ENCODE measurements at places on chromosomes 6 and 20.

GRCh38 chr20:52425701-52426100 is 234.1 kb upstream of the ZFP64 start:
- DNase-seq = no peak

GRCh38 chr6:3385660-3386151 is 71.1 kb downstream of the SLC22A23 start:
- DNase-seq = no peak

DNA sequence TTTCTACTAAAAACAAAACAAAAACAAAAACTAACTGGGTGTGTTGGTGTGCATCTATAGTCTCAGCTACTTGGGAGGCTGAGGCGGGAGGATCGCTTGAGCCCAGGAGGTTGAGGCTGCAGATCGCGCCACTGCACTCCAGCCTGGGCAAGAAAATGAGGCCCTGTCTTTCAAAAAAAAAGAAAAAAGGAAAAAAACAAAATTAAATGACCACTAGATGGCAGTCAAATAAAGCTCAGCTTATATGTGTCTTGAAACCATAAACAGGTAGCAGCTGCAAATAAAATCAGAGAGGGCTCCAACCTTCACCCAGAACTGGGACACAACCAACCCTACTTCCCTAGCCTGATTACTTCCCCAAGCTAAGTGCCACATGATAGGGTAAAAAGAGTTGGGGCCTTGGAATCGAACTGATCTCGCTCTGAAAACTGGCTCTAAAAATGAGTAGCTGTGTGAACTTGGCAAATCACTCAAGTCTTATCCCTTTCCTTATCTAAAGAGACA is 67.1 kb upstream of the ADGRF4 start:
- DNase-seq = no peak

DNA sequence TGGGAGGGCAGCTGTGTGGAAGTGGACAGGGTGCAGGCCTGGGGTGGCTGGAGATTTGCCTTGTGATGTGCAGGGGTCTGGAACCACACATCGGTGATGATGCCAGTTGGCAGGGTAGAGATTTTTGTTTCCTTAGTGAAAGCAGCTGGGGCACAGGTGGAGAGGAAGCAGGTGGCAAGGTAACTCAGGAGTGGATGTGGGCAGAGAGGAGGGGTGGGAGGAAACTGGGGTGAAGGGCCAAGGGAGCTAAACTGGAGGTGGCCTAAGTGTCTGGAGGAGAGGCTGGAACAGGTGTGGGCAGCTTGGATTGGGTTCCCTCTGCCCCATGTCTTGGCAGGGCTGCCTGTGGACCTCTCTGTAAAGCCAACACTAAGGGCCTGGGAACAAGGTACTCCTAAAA is 4.7 kb upstream of the SCUBE3 start:
- no peak for DNase-seq

- DNase-seq = no peak
Measured at GRCh38 chr20:16654858-16655535, 74.8 kb upstream of the SNRPB2 start.

GRCh38 chr20:3168079-3168828 is 5.1 kb downstream of the LZTS3 start:
- DNase-seq = no peak

DNA sequence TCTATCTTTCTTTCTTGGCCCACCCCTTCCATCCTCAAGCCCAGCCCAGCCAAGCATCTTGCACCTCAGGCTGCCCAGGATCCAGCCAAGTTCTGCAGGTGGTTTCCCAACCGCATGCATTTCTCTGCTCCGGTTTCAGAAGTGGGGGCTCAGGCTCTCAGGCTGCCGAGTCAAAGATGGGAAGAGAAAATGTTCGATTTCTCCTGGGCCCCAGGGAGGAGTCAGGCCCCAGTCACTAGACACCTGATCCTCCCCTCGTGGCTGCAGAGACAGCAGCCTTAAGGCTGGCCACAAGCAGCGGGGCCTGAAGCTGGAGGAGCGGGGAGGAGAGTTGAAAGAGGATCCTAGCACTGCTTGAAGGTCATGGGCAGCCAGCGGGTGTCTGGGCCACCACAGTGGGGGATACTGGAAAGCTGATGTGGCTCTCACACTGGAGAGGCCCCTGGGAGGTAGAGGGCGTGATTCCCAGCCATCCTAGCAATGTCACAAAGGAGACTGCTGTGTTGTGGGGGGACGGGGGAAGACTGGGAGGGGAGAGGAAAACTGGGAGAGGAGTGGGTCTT is 42.2 kb upstream of the ZFAND3 start:
- DNase-seq = no peak

GRCh38 chr6:219641-220198 is 72.6 kb upstream of the DUSP22 start:
- DNase-seq = no peak

DNA sequence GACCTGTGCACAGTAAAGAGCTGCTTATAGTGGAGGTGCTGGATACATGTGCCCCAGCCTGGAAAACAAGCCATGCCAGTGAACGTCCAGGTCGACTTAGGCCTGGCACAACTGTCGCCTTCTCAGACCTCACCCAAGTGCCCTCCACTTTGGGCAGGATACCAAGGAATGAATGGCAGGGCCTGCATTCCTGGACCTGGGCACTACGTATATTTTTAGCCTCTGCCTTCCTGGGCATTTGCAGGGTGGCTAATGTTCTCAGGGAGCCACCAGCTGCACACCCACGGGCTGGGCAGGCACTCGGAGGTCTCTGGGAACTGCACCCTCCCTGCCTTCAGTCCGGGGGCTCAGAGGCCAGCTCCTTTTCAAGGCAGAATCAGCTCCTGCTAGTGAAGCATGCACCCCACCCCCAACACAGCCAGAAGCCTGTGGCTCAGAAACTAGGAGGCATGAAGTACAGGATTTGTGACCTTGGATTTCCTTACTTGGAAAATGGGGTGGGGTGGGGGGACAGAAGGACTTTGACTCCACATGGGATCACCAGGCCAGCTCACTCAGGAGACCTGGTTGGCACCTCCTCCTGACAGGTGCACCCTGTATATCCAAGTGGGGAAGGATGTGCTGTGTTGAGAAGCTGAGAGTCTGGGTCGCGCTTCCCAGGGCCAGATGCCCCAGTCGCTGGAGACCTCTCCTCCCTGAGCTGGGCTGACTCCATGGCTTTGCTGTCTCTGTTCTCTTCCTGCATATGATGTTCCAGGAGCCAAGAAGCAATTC is 2.5 kb upstream of the LSM14B start:
- no peak for DNase-seq

DNA sequence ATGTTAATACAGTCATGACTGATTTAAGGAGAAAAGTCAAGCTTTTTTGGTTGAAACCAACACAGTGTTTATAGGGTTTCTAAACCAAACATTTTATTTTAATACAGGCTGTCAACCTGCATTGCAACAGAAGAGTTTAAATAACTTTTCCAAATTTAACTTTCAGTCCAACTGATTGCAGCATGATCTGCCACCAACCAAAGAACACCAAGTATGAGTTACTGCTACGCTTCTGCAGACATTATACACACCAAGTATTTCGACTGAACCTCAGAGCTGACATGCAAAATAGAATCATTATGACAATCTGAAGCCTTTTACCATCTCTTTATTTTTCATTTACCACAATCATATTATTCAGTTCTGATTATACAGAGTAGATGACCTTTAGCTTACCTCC is 151.2 kb upstream of the DST start:
- no peak for DNase-seq

GRCh38 chr6:159399751-159400221 is 230.6 kb downstream of the FNDC1 start:
- no peak for DNase-seq

- DNase-seq = no peak
Measured at GRCh38 chr20:20212675-20213096, 155.2 kb upstream of the INSM1 start.

DNA sequence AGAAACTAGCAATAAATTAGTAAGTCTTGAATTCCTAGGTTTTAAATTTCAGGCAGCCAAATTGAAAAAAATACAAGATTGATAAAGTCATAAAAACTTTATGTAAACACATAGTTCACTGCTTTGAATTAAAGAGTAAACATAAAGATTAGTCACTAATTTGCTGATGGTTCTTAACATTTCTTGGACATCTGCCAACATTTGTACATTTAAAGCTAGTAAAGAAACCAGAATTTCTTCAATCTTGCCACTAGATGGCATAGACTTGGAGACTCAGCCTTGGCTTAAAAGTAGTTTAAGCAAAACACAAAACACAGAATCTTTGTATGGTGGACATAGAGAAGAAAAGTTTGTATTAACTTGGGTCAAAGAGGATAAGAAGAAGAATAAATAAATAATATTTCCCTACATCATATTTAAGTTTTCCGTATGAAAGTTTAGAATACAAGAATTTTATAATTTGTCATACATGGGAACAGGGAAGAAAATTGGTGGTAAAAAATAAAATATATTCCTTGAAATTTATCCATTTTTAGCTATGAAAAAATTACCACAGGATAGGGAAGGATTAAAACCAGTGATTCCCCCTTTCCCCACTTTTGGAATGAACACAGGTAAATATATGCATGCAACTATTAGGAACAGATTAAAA is 41.7 kb upstream of the FAM135A start:
- no peak for DNase-seq

DNA sequence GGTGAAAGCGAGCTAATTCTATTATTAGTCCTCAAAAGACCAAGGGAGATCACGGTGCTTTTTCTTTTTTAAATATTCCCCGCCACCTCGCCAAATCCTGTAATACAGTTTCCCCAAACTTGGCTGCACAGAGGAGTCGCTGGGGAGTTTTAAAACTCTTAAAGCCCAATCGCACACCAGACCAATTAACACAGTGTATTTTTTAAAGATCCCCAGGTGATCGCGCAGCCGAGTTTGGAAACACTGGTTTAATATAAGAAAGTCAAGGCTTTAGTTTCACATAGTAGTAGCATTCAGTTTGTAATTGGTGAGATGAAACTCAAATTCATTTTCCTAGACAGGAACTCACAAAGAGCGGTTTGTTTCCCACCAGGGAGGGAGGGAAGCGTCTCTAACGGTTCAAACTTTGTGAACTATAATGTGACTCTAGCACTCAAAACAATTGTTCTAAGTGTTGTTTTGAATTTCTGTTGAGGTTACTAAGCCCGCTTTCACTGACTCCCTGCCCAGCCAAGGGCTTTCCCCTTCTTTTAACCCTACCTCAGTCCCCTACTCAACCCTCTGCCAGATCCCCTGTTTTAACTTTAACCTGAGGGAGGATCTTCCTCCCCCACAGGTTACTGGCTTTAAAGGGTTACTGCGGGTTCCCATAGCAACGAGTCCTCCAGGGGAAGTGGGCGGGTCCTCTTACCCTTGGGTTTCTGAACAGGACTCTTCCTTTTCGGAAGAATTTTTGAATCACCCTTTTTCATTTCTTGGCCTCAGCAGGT is 25.7 kb upstream of the BTBD3 start:
- DNase-seq = peak; percentile 45

DNA sequence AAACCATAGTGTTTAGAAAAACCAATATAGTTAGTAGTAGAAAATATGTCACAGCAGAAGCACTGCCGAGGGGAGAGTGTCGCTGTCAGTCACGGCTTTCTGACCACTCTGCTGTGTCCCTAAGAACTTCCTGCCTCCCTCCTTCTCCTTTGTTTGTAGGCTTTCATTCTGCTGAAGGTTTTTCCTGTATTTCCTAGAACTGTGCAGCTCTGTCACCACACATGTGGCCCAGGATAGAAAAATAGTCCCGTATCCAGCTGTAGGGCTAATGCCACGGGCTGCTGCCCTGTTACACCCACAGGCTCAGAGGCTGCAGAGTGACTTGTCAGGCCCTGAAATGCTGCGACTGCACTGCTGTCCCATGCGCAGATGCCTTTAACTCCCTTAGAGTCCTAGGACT is 52.6 kb upstream of the SYNJ2 start:
- no peak for DNase-seq

GRCh38 chr20:19881080-19881840 is 123.2 kb downstream of the RIN2 start:
- no peak for DNase-seq

DNA sequence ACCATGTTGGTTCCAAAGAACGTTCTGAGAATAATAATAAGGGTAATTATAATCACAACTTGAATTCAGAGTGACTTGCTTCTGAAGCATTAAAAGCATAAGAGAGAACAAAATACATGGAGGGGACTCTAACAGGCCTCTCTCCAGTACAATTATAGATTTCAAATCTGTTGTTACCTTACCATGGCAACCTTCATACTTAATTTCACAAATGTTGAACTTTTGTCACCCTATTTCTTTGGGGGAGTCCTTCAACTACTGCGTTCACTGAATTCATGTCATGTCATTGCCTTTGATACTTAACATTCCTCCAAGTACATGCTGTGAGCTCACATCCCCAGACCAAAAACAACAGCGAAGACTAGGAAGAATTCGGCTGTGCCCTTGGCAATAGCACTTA is 104.0 kb downstream of the MKKS start:
- no peak for DNase-seq

DNA sequence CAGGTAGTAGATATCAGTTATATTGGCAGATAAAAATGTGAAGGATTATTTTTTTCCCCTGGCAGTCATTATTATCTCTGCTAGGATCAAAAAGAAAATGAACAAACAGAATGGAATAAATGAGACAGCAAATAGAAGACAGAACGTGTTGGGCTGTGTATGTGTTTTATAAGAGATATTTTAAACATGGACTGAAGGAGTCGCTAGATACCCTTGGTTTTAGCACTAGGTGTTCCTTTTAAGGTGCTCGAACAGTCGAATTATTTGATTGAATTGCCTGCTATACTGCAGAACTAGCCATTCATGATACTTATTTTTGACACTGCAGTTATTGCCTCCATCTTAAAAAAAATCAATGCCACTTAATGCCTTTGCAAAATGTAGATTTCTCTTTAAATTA is 3.7 kb downstream of the GRIK2 start:
- no peak for DNase-seq

DNA sequence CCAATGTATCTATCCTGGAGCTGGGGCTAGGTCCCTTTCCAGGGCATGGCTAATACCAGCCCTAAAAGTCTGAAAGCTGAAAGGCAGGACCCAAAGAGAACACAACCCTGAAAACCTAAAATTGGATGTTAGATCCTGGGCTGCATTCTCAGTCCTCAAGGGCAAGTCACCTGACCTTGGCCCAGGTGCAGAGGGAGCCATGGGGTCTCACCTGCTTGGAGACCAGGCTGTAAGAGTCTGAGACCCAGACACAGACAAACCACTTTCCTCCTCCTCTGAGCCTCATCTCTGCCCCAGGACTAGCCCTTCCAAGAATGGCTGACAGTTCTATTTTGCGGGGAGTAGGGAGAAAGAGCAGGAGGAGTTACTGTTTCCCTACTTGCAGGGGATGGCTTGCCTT is 60.0 kb downstream of the EFCAB8 start:
- no peak for DNase-seq

- DNase-seq = no peak
Measured at GRCh38 chr6:37667050-37667814, 30.5 kb downstream of the MDGA1 start.

DNA sequence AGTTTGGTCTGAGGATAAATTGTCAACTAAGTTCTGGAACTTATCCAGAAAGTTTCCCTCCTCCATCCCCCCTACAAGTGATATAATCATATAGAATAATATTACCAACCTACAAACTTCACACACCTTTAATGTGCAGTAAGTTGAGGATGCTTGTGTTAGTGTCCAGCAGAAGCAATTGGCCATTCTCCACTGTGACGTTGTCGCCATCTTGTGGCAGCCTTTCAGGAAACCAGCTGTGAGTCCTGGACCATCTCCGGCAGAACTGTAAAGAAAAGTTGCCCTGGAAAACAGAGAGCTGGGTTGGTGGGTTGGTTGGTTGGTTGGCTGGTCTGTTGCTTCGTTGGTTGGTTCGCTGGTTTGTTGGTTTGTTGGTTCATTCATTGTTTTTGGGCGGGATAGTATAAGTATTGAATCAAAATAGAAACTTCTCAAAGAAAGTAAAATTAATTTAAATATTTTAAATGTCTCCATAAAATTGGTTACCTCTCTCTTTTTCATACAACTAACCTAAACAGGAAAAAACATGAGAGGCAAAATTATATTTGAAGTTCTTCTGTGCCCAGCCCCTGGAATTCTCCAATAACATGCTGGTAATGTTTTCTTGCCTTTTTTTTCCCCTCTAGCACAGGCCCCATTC is 127.5 kb downstream of the PKHD1 start:
- peak; percentile 68 for DNase-seq
